BJ (cell line): ENCODE measurements at places on chromosomes 11 and 22. TPM values are rescaled to one million over a fixed set of nuclear protein-coding genes. Genes with fewer than 3 reads are reported as not detected.

DNA sequence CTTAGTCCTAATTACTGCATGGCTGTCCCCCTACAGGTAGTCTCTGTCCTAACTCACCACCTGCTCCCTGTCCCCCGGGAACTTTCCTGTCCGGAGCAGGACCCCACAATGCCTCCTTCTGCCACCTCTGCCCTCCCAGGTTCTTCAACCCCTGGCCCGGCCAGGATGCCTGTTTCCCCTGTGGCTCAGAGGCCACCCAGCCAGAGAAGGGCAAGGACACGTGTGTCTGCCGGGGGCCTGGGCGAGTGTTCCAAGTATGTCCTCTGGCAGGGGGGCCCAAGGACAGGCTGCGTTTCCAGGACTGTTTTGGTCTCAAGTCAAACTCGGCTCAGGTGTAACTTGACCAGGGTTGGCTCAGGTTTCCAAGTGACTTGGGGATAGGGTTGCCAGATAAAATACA is 63.8 kb downstream of the BTG4 start:
- DNase-seq = no peak

DNA sequence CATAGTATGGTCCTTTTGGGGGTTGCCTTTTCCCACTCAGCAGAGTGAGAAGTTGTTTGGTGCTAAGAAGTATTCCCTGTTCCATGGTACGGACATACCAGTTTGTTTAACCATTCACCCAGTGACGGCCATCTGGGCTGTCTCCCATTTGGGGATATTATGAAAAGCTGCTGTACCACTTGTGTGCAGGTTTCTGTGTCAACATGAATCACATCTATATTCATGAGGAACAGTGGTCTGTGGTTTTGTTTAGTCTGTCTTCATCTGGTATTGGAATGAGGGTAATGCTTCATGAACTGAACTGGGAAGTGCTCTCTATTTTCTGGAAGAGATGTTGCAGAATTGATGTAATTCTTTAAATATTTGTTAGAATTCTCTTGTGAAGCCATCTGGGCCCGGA is 89.5 kb downstream of the TRMU start:
- peak; percentile 85 for DNase-seq

DNA sequence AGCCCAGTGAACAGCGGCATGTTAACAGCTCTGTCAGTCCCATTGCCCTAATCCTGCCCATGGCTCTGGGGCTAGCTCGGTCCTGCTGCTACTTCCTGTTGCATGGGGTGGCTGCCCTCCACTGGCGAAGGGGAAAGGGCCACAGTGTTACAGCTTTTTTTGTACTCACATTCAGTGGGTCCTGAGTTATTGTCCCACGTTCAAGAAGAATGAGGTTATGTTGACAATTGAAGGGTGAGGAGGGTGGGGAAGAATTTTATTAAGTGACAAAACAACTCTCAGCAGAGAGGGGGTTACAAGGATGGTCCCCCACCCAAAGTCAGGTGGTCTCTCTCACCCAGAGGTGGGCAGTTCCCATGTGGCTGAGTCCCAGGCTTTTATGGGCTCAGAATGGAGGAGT is 17.7 kb upstream of the MS4A7 start:
- no peak for DNase-seq

GRCh38 chr11:69996451-69996850 is 81.7 kb upstream of the ANO1 start:
- DNase-seq = no peak

GRCh38 chr11:43130616-43131015 is 181.2 kb upstream of the API5 start:
- no peak for DNase-seq

DNA sequence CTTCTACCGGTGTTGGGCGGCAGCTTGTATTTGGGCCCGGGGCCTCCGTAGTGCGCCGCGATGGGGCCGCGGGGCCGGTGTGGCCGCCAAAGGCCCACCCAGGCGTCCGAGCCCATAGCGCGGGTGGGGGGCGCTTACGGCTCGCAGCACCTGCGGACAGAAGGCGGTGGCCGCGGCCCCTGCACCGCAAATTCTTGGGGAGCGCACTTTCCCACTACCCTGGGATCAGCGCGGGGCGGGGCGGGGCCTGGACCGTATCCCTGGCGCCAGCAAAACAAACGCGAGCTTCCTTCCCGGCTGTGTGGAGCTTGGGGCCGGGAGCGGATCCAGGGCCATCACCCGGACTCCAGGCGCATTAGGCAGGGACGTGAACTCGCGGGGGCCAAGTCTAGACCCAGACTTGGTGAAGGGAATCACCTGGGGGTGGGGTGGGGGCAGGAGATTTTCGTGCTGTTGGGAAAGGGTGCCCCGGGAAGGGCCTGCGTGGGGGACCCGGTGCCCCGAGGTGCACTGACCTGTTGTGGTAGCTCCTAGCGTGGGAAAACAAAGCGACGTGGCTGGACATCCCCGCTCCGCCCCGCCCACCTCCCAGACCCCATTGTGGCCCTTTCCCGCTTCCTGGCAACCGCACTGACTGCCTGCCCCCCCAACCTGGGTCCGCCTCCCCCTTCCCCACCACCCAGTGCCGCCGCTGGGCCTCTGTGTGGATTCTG is 2.3 kb upstream of the TYMP start:
- no peak for DNase-seq

- DNase-seq = peak; percentile 77
Observed at GRCh38 chr11:61129639-61130523, 27.6 kb downstream of the CD5 start.

GRCh38 chr11:66728693-66729385 is at the start of gene SPTBN2:
Gene SPTBN2 (minus strand): TSS chr11:66729216. CDS start chr11:66721240, 7,976 bp downstream.
- no peak for DNase-seq

GRCh38 chr11:132535830-132536229 is 996.5 kb downstream of the OPCML start:
- DNase-seq = no peak

- no peak for DNase-seq
Observed at GRCh38 chr11:76654980-76655379, 15.6 kb downstream of the LRRC32 start.

- no peak for DNase-seq
Observed at GRCh38 chr11:26937386-26937785, 56.5 kb upstream of the FIBIN start.

DNA sequence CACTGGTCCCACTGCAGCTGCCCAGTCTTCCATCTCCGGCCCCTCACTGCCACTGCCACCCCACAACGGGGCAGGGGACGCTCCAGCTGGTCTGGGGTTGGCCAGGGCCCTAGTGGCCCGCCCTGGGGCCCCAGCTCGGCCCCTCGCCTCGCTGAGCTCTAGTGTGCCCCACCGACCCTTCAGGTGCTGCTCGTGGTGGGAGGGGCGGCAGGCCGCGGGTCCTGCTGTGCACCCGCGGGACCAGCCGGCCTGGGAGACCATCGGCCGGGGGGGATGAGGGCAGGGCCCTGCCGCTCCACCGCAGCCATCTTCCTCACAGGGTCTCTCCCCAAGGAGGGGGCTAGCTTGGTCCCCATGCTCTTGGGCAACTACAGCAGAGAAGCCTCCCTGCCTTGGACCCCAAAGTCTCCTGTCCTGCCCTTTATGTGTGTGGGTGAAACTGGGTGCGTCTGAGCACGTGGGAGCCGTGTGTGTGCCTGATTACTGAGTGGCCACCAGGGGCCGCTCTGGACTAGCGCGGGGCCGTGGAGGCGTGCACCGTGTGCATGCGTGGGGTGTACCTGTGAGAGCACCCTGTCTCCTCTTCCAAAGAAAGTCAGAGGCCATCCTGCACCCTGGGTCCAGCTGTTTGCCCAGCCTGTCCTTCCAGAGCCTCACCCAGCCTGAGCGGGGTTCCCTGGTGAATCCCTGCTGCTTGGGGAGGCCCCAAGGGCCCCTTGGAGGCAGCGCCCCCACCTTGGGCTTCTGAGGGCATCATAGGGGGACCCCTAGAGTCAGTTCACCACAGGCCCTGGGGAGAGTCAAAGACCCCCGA is 6.0 kb upstream of the ACR start:
- no peak for DNase-seq

GRCh38 chr11:111372538-111372937 is 6.5 kb downstream of the POU2AF1 start:
- no peak for DNase-seq

DNA sequence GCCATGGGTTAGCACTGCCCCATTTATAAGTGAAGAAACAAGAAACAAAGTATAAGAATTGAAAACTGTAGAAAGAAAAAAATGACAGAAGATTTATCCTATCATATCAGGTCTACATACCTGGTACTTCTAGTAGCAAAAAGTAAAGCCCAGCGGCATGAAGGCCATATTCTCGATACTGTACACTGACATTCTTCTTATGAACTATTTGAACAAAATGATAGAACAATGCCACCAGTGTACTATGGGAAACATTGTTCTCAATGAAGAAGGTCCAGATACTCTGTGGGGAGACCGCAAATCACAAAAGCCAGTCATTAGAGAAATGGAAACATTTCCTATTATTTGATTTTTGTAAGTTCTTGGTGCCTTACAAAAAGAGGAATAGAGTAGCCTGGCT is 7.0 kb downstream of the NCAPD3 start:
- no peak for DNase-seq

- DNase-seq = no peak
Observed at GRCh38 chr11:81979448-81979847, 754.2 kb downstream of the FAM181B start.

The TTC28 gene
- polyA plus RNA-seq = 5.6 and 8.7 TPM in 2 replicates

The OR8G1 gene
- polyA plus RNA-seq = not detected in 2 replicates

The PRRG4 gene
- polyA plus RNA-seq = not detected in 2 replicates

The MOV10L1 gene
- 5.8 and 6.6 TPM in 2 replicates for polyA plus RNA-seq

The SLC1A2 gene
- 0.60 and 0.83 TPM in 2 replicates for polyA plus RNA-seq

The PHF21A gene
- 17.1 and 18.5 TPM in 2 replicates for polyA plus RNA-seq

The OR5AN1 gene
- not detected in 2 replicates for polyA plus RNA-seq

The MRGPRX4 gene
- not detected in 2 replicates for polyA plus RNA-seq

The KCNK7 gene
- polyA plus RNA-seq = 0.06 and 0.07 TPM in 2 replicates

The HIRA gene
- 13.6 and 17.1 TPM in 2 replicates for polyA plus RNA-seq

The MPPED1 gene
- polyA plus RNA-seq = not detected in 2 replicates

The APOBEC3C gene
- 20.4 and 20.9 TPM in 2 replicates for polyA plus RNA-seq

The YPEL4 gene
- polyA plus RNA-seq = 0.26 TPM in 2 replicates

The PRR14L gene
- 8.0 and 9.6 TPM in 2 replicates for polyA plus RNA-seq

The TNNT3 gene
- polyA plus RNA-seq = not detected in 2 replicates
